ENCODE measurements at places on chromosomes 5 and 9.

GRCh38 chr5:54997081-54997480, 11.7 kb upstream of the ESM1 start:
- DNase-seq, result no peak

GRCh38 chr5:143889986-143890385, 78.0 kb downstream of the HMHB1 start:
- DNase-seq, result no peak

- no peak for DNase-seq
Observed at GRCh38 chr9:27297050-27297449, at the start of gene EQTN. TSS of gene EQTN (minus strand) at chr9:27297150. CDS start at chr9:27297055, 95 bp downstream.

- DNase-seq, result peak; percentile 80
Observed at GRCh38 chr5:176837707-176838115, 27.4 kb downstream of the UNC5A start.

DNA sequence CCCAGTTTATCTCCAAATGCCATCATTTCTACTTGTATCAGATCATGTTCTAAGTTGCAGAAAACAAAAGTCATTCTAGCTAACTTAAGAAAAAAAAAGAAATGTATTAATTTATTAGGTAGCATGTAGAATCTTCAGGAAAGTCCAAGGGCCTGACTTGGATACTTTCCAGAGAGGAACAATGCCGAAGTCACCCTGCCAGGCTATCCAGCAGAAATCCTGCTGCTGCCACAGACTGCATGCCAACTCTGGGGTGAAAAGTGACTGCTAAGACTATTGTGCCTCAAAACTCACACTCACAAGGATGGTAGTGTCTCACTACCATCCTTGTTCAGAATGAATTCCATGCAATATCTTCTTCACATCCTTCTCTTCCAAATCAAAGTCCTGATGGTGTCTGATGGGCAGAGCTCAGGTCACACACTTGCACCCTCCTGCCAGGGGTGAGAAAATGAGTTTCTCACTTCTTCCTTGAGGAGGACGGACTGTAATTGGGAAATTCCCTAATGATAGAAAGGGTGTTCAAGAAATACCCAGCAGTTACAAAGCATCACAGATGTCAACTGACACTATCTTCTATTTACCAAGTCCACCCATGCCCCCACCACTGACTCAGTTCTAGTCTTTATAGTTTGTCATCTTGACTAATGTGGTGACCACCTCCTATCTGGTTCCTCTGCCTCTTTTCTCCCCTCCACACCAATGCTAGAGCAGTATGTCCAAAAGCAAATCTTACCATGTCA, 279.4 kb downstream of the CWC27 start:
- no peak for DNase-seq

GRCh38 chr5:69001627-69002026, 92.2 kb upstream of the SLC30A5 start:
- no peak for DNase-seq

DNA sequence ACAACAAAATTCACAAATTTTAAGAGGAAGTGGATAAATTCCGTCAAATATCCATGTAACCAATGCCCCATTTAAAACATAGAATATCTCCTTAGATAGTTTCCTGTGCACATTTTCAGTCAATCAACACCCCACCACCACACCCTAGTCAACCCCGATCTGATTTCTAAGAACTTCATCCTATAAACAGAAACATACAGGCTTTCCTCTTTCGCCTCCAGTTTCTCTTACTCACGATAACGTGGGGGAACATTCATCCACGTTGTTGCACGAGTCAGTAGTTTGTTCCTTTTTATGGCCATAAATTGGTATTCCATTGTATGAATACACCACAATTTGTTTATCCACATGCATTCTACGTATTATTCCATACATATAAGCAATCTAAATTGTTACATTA, 35.6 kb upstream of the TRIO start:
- DNase-seq, result no peak

- no peak for DNase-seq
Observed at GRCh38 chr5:118604106-118604505, 384.2 kb downstream of the DTWD2 start.

DNA sequence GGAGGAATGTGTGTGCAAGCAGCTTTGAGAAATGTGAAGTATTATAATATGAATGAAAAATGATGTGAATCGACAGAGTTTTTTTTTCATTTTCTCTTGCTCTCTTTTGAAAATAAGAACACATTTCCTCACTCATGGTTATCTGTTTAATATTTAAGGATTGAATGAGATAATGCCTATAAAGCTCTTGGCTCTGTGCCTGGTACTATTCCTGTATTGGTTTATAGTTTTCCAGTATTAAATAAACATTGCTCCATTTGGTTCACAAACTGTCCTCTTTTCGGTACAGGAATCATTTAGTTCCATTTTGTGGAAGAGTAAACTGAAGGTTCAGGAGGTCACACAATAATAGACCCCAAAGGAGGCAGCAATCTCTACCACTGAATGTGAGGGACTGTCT, 1185.5 kb upstream of the WWC1 start:
- DNase-seq, result no peak

- DNase-seq, result no peak
Observed at GRCh38 chr5:102411-103043, 10.6 kb downstream of the PLEKHG4B start.

GRCh38 chr9:36151316-36152210, 15.0 kb downstream of the GLIPR2 start:
- peak; percentile 76 for DNase-seq

DNA sequence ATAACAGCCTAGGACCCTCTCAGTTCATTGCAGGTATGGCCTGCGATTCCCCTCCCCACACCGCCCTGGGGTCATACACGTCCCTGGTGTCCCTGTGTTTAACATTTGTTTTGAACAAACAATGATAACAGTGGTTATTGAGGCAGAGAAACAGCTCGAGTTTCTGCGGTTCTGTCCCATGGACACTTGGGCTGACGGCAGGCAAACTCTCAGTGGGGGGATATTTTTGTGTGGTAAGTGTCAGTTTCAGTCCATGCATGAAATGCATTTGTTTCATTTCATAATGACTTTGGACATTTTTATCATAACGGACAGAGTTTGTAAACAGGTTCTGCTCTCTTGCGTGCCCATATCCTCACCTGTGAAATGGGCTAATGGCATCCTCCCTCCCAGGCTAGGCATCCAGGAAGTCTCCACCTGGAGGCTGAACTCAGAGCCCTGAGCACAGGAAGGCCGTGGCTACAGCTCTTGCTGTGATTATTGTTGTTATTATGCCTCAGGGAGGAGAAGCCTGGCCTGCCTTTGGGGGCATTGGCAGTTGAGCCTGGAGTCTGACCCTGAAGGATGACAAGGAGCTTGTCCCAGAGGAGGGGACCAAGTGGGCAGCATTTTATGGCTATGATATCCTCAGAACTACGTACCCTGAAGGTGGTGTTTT, 190.9 kb downstream of the GADD45G start:
- DNase-seq, result no peak

DNA sequence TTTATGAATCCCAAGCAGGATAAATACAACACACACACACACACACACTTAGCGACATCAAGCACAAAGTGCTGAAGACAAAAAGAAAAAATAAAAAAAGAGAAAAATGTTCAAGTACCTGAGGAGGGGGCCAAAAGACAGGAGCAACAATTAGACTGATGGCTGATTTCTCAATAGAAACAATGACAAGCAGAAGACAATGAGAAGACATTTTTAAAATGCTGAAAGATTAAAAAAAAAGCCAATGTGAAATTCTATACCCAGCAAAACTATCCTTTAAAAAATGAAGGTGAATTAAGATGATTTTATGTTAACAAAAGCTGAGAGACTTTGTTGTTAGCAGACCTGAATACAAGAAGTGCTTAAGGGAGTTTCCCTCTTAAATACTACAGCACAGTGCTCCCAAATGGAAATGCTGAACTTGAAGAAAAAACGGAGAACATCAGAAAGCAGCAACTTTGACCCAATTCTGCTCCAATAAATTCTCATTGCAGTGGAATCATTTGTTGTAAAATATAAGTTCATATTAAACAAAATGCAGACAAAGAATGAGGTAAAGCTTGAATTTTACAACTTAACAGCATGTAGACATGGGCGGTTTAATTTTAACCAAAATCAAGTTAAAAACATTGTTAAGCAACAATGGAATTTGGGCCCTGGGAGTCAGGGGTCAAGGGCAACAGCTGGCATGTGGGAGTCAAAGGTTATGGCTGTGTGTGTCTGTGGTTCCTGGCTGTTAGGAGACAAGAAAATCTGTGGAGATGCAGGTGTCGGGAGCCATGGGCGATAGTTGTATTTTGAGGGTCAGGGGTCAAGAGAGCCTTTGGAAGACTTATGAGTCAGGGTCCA, 776 bp upstream of the RANBP17 start:
- DNase-seq, result no peak

GRCh38 chr5:178207917-178208280, 3.6 kb downstream of the HNRNPAB start:
- DNase-seq, result peak; percentile 79

- no peak for DNase-seq
Observed at GRCh38 chr5:120388016-120388781, 75.9 kb upstream of the PRR16 start.

DNA sequence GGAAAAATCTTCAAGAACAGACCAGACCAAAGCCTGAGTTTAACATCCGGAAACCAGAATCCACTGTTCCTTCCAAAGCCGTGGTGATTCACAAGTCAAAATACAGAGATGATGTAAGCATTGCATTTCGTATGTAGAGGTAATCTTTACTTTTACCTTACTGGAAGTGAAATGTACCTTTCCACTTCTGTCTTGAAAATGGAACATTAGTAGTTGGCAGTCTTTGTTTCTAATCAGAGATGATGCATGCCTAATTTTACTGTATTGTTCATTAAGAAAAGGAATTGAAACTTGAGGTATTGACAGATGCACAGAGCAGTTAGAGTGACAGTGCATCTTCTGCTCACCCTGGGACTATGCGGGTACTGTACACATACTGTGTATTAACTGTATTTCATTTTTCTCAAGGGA, 34.6 kb downstream of the HABP4 start:
- no peak for DNase-seq

DNA sequence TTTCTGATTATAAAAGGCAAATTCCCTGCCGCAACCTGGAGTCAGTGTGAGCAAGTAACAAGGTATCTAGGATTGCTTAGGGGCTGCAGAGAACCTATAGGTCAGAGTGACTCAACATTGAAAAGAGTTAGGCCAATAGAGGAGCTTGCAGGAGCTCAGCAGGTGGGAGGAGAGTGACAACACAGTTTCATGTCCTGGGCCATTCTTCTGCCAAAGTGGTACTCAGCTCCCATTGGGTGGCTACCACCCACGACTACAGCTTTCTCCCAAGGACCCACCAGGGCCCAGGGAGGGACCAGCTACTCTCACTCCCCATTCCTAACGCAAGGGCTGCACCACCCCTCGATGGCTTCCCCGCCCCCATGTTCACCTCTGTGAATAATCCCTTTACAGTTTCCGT, 86.7 kb upstream of the SPATA31C2 start:
- DNase-seq, result no peak

DNA sequence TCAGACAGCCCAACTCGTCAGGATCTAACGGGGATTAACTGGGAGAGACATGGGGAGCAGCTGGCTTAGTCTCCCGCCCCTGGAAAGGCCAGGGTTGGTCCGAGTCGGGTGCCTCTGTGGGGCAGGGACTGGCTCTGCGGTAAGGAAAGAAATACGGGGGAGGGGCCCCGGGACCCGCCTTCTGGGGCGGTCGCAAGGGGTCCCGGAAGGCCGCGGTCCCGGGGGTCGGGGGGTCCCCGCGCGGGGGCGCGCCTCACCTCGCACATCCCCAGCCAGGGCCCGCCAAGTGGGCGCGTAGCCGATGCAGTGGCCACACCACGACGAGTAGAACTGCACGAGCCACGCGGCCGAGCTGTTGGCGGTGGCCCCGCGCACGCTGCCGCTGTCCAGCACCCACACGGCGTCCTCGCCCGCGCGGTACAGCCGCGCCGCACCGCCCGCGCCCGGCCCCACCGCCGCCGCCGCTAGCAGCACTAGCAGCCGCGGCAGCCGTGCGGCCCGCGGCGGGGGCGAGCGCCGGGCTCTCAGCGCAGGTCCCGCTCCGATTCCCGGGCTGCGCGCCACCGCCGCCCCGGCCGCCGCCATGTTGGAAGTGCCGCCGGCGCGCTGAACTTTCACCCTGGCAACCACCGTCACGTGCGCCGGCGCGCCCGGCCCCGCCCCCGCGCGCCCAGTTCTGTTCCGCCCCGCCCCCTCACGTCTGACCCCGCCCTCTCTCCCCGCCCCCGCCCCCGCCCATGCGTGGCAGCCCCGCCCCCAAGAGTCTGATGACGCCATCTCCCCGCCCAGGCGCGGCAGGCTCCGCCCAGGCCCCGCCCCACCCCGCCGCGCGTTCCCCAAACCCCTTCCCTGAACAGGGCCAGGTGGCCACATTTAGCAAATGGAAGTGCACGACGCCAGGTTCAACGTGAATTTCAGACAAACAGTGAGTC, at the start of gene QSOX2:
Gene QSOX2 (minus strand): TSS at position 594 of the 932 bp plus-strand sequence. CDS start 9 bp downstream, at position 585.
- DNase-seq, result peak; percentile 87

DNA sequence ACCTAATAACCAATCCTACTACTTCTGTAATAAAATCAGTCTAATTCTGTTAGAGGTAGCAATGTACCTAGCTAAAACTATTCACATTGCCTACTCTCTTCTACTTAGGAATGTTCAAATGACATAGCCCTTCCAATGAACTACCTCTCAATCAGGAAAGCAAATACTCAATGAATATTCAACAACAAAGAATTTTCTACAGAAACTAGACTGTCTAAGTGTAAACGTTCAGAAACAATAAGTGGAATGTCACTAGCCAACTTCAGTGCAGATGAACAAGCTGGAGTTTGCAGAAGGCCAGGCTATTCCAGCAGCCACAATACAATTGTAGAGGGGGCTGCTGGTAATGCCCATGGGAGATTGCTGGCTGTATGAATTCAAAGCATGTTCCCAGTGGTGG, 743.2 kb upstream of the CDH10 start:
- DNase-seq, result no peak

DNA sequence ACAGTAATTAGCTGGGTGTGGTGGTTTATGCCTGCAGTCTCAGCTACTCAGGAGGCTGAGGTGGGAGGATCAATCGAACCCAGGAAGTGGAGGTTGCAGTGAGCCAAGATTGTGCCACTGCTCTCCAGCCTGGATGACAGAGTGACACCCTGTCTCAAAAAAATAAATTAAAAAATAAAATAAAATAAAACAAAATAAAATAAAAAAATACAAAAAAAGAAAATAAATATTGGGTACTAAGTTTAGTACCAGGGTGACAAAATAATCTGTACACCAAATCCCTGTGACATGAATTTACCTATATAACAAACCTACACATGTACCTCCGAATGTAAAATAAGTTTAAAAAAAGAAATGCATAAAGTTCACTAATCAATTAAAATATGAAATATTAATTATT, 666.0 kb upstream of the CDH18 start:
- no peak for DNase-seq

GRCh38 chr9:121178676-121179372, 22.8 kb downstream of the RAB14 start:
- no peak for DNase-seq
